ENCODE measurements at places on chromosomes 7 and 10. TPM values are rescaled to one million over a fixed set of nuclear protein-coding genes. Genes with fewer than 3 reads are reported as not detected.

GRCh38 chr7:127389321-127389720 lies 3.2 kb downstream of the ZNF800 start:
- no peak for DNase-seq

GRCh38 chr7:128757203-128757602 lies 18.0 kb downstream of the CALU start:
- DNase-seq, result no peak

GRCh38 chr10:61110936-61111335 lies 167.0 kb upstream of the RHOBTB1 start:
- no peak for DNase-seq

VAX1 gene
- total RNA-seq, result not detected
